Heart right ventricle (tissue), 16 donors: ENCODE measurements at places on chromosomes 4 and X. TPM values are rescaled to one million over a fixed set of nuclear protein-coding genes. Genes with fewer than 3 reads are reported as not detected.
A peak's percentile ranks its signal among the peaks of the same experiment; 100 is the strongest.

GRCh38 chr4:70902577-70903290 is 565 bp downstream of the MOB1B start:
- no peak for DNase-seq

ZFYVE28 gene
- 3.6 TPM for total RNA-seq

- no peak for DNase-seq
Measured at GRCh38 chr4:2341911-2342652, 76.4 kb downstream of the ZFYVE28 start.

DNA sequence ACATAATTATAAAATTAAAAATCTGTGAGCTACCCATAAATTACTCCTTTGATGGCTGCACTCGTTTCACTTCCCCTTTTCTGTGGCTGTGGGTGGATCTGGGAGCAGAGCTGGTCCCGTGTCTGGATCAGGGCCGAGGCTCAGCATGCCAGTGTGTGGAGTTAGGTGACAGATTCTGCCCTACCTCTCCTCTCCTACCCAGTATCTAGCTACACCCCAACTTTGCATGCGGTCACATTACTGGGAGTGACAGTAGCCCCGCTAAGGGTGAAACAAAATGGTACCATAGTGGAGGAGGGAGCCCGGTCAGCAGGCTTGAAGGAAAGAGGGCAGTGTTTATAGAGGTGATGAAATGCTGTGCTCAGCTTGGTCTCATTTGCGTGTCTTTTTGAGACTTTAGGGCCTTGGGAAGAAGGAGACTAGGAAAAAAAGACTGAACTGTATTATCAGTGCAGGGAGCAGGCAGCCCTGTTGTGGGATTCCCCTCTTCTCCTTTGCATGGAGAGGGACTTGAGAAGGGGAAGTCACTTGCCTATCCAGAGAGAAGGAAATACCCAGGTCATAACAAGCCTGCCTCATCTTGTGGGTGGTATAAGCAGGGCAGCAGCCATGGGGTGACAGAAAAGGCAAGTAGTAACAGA is 48.4 kb downstream of the ARHGAP10 start:
- DNase-seq = no peak

- DNase-seq = no peak
Measured at GRCh38 chr4:93144644-93145043, 683.9 kb upstream of the ATOH1 start.

DNA sequence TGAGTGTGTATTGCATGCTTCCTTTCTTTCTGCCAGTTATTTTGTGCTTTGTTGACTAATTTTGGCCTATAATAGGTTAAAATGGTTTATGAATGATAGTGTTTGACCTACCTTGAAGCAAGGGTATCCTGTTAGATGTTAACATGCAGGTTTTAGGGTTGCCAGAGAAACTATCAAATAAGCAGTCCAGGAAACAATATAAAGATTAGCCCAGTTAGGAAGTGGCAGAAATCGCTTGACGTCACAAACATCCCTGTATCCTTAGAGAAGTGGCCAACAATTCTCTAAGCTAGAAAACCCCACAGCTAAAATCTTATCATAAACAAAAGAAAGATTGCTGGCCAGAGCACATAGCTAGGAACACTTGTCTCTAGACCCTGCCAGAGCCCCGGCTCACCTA is 3.8 kb downstream of the NAP1L5 start:
- DNase-seq = no peak

- DNase-seq = no peak
Measured at GRCh38 chrX:30228526-30228925, 1.9 kb upstream of the MAGEB3 start.

DNA sequence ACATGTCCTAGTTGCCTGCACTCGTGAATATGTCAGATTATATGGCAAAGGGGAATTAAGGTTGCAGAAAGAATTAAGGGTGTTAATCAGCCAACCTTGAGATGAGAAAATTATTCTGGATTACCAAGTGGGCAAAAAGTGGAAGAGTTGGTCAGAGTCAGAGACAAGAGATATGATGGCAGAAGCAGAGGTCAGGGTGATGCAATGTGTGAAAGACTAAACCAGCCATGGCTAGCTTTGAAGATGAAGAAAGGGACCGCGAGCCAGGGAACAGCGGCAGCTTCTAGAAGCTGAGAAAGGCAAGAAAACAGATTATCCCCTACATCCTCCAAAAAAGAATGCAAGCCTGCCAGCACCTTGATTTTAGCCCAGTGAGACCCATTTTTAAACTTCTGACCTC is 385.6 kb downstream of the HNRNPD start:
- no peak for DNase-seq

- no peak for DNase-seq
Measured at GRCh38 chrX:124256216-124256615, 76.2 kb upstream of the TEX13D start.

DNA sequence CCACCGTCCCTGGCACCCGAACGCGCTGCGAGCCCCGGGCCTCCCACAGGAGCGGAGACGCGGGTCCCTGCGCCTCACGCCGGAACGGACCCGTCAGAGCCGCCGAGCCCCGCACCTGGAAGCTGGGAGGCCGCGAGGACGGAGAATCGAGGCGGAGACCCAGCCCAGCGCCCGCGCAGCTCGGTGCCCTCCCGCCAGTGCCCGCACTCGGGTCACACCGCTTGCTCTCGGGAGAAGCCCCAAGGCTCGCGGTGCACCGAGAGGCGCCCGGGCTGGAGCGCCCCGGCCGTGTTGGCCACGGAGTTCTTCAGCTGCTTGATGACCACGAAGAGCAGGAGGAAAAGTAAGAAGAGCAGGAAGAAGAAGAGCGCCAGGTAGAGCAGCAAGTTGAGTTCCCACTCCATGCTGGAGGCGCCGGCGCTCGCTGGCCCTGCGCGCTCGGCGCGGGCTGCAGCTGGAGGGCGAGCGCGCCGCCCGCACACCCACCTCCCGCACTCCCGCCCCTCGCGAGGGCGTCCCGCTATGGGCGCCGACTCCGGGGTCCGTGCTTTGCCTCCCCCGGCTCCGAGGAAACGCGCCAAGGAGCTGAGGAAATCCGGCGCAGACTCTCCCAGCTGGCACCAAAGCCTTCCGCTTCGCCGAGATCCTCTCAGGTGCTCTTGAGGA is at the start of gene SMIM43:
SMIM43 (minus strand) TSS at position 463 of the 666 bp plus-strand sequence; CDS start at position 404, 59 bp downstream.
- no peak for DNase-seq

FAAH2 gene
- total RNA-seq = not detected

MGAT4D gene
- not detected for total RNA-seq

ZNF732 gene
- not detected for total RNA-seq

SHROOM2 gene
- 0.55 TPM for total RNA-seq

UGT2B15 gene
- total RNA-seq = not detected

GRCh38 chr4:153215921-153216320 is 11.7 kb downstream of the TRIM2 start:
- DNase-seq = no peak

- no peak for DNase-seq
Measured at GRCh38 chr4:60729194-60729593, 470.9 kb upstream of the ADGRL3 start.

CAPN6 gene
- total RNA-seq = not detected

GRCh38 chr4:53682908-53683307 is 91.6 kb upstream of the LNX1 start:
- no peak for DNase-seq

GRCh38 chr4:122346503-122346902 is 32.3 kb upstream of the ADAD1 start:
- DNase-seq = no peak

DNA sequence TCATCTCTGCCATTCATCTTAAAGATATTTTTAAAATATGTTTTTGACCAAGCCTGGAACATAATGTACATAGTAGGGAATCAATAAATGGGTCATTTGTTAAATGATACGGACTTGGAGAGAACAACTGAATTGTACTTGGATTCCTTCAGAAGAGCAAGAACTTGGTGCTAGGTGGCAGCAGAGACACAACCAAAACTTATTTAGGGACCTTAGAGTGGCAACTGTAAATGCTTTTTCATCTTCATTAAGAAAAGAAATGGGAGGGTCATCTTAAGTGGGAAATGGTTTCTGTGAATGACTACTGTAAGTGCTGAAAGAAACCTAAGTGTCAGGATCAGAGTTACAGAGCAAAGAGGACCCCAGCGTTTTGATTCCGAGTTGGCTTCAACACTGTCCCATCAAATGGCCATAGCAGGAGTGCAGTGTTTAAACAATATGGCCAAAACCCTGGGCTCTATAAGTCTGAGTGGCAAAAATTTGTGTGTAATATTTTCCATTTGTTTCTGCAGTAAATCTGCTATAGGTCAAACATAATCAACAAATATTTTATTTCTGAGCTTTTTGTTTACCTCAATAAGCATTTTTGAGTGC is 213.6 kb downstream of the PALLD start:
- DNase-seq = no peak

DNA sequence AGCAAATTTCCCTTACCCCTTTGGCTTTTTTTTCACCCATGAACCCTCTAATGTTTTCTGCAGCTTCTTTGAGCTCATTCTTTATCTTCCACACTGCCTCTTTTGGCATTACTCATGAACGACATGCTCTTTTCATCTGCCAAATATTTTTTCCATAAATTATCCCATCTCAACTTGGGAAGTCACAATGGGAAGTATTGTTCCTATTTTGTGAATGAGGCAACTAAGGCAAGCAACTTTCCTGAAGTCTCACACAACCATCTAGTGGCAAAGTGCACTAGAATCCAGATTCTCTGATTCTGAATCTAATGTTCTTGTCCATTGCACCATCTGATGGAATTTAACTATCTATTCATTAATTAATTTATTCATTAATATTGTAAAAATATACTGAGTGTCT is 625 bp downstream of the RTL9 start:
- no peak for DNase-seq

TCEAL5 gene
- total RNA-seq = not detected

ANKRD50 gene
- 6.7 TPM for total RNA-seq

- DNase-seq = peak; percentile 7
Measured at GRCh38 chrX:38347136-38347535, 5.3 kb upstream of the OTC start.

DNA sequence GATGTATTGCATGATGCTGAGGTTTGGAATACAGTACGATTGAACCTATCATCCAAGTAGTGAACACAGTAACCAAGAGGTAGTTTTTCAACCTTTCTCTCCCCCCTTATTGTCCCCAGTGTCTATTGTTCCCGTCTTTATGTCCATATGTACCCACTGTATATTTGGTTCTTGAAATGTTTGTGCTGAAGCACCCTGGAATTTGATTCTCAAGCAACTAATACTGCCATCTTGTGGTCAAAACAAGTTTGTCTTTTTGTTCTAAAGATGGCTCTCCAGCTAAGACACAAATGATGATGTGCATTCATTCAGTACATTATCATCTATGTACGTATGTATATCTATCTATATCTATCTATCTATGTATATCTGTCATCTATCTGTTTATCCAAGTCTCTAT is 33.5 kb upstream of the DCX start:
- DNase-seq = no peak

DNA sequence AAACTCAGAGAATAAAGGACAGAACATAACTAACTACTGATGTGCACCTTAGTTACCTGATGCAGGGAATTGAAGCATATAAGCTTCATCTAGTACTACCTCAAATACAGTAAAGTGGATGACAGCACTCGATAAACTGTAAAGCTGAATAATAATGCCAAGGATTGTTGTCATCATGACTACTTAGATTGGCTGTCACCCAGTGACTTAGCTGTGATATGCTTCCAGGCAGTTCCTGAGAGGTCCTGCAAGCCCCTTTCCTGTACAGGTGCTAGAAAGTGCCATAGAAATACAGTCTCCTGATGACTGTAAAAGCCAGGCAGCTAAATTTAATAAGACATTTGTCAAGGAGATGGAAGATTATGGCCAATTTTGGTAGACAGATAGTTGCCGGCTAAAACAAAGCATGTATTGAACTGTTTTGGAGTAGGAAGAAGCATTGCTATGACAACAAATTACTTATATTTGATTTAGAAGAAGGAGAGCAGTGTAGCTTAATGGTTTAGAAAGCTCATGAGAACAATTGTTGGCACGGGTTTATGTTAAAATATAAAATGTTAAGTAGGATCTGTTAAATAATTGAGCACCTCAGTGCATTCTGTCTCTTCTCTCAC is 29.7 kb downstream of the TMEM164 start:
- DNase-seq = no peak
